ENCODE measurements at places on chromosomes 3 and 15. TPM values are rescaled to one million over a fixed set of nuclear protein-coding genes. Genes with fewer than 3 reads are reported as not detected.
A peak's percentile ranks its signal among the peaks of the same experiment; 100 is the strongest.

LHFPL4 gene
- polyA plus RNA-seq: not detected

C2CD4B gene
- 1.1 TPM for polyA plus RNA-seq

PTPRG gene
- polyA plus RNA-seq: 76.3 TPM

TGM4 gene
- not detected for polyA plus RNA-seq

REC114 gene
- not detected for polyA plus RNA-seq

CD200 gene
- 37.5 TPM for polyA plus RNA-seq

KCNMB3 gene
- 4.8 TPM for polyA plus RNA-seq

ANKUB1 gene
- polyA plus RNA-seq: not detected

- DNase-seq: no peak
These were observed 54.2 kb upstream of the CGNL1 start for GRCh38 chr15:57321973-57322601.

GRCh38 chr3:21517184-21517583 lies 233.8 kb downstream of the ZNF385D start:
- DNase-seq: no peak

DNA sequence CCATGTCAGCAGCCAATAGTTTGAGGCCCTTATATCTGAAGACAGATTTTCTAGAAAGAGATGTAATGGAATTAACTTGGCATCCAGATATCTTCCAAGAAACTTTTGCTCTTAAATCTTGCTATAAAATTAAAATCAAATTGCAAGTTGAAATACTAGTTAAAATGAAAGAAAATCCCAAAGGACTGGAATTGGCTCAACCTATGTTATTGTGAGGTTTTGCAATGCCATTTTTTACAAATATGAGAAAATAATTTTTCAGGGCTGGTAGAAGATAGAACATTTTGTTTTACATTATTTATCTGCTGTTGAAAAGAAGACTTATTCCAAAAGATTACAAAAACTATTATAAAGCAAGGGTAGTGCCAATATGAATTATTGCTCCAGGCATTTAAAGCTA lies 92.2 kb upstream of the AGTR1 start:
- DNase-seq: no peak

GRCh38 chr3:141524988-141525387 lies 38.2 kb downstream of the RASA2 start:
- no peak for DNase-seq

DNA sequence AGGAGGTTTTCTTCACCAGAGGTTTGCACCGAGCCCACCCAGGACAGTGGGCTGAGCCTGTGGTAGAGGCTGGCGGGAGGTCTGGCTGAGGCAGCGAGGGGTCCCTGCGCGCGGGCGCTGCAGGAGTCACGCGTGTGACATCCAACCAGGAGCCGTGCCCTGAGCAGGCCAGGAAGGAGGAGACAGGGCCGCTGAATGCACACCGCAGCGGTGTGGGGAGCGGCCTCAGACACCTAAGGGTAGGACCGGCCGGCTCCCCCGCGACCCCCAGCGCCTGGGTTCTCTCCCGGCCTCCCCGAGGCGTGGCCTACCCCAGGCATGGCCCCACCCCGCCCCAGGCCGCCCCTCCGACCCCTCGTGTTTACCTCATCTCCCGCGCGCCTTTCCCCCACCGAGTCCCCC lies 412 bp downstream of the SLC41A3 start:
- no peak for DNase-seq

- no peak for DNase-seq
These were observed 74.7 kb downstream of the GLDN start for GRCh38 chr15:51416129-51416528.

DNA sequence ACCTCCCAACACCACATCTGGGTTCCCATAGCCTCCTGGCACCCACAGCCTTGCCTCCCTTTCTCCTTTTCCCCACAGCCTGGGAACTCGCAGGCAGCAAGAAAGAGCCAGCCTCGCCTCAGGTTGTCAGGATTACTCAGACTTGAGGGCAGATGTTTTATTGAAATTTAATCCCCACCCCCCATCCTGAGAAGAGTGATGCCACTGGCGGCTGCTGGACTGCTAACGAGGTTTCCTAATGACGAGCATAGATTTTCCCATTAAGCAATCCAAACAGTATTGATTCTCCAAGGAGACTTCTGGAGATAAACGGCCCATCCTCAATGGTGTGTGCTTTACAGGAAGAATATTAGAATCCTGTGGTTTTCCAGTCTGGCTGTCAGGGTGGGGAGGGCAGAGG lies 13.7 kb downstream of the SHF start:
- no peak for DNase-seq

- DNase-seq: peak; percentile 17
These were observed 172.7 kb upstream of the TP63 start for GRCh38 chr3:189458528-189458927.

GRCh38 chr3:81132995-81133394 lies 628.5 kb downstream of the GBE1 start:
- DNase-seq: no peak

- DNase-seq: no peak
These were observed 45.0 kb upstream of the SLC12A8 start for GRCh38 chr3:125257536-125257935.

DNA sequence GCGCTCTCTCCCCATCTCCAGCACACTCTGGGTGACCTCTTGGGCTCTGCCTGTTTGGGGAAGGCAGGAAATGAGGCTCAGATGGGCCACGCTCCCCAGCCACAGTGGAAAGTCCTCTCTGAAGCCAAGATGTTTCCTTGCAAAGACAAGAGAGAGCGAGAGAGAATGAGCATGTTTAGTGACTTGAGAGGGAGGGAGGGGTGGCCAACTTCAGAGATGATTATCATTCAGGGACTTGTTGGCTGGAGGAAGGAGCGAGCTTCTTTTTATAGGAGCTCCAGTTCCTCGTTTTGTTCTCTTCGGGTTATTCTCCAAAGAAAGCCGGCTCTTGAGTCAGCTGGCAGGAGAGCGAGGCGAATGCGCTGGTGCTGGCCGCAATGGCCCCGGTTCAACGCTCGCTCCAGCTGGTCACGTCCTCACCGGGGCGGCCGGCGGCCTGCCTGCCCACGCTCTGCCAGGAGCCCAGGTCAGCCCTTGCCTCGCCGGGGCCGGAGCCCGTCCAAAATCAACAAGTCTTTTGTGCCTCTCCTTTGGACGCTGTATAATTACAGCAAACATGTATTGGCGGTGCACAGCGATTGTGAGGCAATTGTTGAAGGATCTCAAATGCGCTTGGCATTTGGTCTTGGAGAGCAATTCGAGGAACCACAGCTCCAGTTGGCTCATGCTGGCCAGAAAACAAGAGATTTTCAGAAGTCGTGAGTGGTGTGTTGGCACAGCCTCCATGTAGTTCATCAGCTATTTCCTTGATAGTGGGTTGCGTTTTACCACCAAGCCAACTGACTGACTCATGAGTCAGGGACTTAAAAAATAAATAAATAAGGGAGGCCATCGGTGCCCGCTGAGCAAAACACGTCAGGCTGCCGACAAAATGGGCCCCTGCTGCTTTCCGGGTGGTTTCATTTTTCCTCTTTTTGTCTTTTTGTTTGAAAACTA lies 288.6 kb downstream of the UACA start:
- DNase-seq: no peak

GRCh38 chr3:58880182-58880581 lies 169.6 kb downstream of the CFAP20DC start:
- no peak for DNase-seq

GRCh38 chr3:62818347-62818746 lies 56.9 kb downstream of the CADPS start:
- no peak for DNase-seq

- no peak for DNase-seq
These were observed 1.3 kb downstream of the ARL6IP5 start for GRCh38 chr3:69085833-69086722.

GRCh38 chr3:11240496-11240895 lies 31.7 kb upstream of the ATG7 start:
- no peak for DNase-seq

DNA sequence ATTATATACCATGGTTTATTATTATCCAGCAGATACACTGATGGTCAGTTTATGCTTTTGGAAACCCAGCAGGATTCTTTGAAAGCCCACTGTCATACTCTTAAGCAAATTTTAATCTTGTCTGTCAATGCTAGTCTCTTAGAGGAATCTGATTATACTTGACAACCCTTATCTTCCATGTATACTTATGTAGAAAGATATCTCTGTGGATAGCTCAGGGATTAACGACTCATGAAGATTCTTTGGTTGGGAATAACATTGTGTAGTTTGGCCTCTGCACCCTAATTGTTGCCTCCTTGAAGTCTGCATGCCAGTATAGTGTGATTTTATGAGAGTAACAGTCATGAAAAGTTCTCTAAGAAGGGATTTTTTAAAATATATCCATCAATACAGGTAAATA lies 33.0 kb downstream of the FILIP1L start:
- DNase-seq: no peak

DNA sequence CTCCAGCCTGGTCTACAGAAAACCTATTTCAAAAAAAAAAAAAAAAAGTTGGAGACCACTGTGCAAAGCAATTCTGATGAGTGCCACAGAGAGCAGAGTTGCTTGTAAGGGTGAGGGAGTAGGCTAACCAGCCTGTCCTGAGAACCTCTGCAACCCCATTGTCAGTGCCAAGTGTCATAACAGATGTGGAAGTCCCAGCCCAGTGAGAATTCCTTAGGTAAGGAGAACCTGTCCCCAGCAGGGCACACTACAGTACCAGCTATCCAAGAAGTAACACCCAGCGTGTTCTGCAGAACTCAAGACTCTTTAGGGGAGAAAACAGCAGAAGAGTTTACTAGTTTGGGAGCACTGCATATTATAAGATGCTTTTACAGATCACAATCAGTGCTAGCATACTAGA lies 156.3 kb downstream of the LIPC start:
- no peak for DNase-seq

DNA sequence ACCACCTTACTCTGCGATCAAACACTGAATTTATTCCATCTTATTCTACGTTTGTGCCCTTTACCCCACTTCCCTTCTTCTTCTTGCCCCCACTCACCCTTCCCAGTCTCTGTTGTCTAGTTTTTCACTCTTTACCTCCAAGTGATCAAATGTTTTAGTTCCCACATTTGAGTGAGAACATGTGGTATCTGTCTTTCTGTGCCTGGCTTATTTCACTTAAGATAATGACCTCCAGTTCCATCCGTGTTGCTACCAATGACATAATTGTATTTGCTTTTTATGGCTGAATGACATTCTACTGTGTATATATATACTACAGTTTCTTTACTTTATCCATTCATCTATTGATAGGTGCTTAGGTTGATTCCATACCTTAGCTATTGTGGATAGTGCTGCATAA lies 78.8 kb downstream of the PDCD6IP start:
- DNase-seq: no peak

DNA sequence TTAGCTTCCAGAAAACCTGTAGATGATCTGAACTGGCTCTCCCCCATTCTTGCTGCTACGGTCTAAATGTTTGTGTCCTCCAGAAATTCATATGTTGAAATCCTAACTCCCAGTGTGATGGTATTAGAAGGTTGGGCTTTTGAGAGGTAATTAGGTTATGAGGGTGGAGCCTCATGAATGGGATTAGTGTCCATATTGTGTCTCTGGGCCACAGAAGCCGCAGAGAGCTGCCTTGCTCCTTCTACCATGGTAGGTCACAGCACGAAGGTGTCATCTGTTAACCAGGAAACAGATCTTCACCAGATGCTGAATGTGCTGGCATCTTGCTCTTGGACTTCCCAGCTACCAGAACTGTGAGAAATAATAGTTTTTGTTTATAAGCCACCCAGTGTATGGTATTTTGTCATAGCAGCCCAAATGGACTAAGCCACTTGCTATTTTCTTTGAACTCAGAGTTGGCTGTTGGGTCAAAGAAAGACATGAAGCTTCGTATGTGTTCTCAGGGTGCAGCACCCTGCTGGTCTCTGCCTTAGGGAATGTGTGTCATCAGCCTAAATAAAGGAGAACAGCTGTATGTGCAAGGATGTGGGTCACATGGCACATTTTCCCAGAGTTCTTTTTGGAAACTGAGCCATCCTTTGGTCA lies 317.5 kb upstream of the SLCO3A1 start:
- DNase-seq: no peak

DNA sequence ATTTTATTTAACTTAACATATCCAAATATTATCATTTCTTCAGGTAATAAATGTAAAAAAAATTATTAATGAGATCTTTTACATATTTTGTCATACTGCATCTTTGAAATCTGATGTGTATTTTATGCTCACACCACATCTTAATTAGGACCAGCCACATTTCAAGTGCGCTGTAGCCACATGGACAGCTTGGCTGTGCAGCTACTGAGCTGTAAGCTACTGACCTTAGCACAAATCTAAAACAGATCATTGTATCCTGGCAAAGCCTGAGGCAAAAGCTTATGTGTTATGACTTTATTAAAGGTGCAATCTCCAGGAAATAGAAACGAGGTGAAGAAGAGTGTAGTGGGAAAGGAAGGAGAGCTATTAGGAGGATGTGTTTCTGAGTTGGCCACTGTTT lies 126.7 kb upstream of the UBE2E2 start:
- no peak for DNase-seq

GRCh38 chr3:132399054-132399929 lies 18.0 kb upstream of the DNAJC13 start:
- DNase-seq: no peak

- DNase-seq: no peak
These were observed 60.7 kb downstream of the ABI3BP start for GRCh38 chr3:100932491-100932890.

DNA sequence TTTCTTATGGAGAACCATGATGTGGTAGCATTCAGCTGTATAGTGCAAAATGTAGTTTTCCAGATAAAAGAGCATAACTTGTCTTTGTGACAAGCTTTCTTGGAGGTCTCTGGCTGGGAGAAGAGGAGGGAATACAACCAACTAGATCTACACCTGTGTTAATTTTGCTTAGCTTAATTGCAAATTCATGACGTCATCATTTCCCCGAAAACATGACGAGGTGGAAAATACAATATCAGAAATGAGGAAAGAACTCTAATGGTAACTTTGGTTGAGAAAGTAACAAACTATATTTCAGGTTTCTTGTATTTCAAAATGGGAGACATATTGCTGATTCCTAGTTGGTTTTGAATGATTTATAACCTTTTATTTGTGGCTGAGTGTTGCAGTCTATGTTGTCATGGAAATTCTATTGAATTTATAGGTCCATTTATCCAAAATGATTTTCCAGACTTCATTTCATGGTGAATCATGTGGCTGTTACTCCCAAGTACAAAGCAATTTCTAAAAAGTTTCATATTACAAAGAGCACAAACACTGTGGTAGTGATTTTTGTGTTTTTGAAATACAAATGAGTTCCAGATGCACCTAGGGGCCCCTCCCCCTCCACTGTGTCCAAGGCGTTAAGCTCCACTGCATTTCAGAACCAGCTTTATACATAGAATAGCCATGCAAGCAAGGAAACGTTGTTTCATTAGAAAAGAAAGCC lies 307.2 kb downstream of the FEZF2 start:
- no peak for DNase-seq

GRCh38 chr3:22685597-22685996 lies 517.5 kb upstream of the UBE2E2 start:
- no peak for DNase-seq

- no peak for DNase-seq
These were observed 5.4 kb upstream of the ACP3 start for GRCh38 chr3:132311841-132312240.
